CD4-positive, alpha-beta T cell (primary cell): ENCODE measurements at places on chromosomes 11 and 22.
A peak's percentile ranks its signal among the peaks of the same experiment; 100 is the strongest.

DNA sequence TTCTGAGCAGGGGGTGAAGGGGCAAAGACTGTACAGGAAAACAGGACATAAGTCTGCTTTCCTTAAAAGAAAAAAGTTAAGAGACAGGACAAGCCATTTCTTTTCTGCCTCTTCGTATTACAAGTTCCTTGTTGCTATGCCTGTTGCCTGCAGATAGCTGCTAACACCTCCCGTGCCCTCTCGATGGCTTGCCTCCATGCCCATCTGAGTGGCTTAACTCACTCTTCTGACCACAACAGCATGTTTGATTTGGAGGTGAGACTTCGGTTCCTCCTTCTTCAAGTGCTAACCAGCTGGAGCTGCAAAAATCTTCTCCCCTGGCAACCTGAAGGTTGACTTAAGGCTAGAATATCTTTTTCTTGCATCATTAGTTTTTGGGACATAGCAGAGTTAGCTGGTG is 103.1 kb downstream of the PRR5L start:
- no peak for DNase-seq

DNA sequence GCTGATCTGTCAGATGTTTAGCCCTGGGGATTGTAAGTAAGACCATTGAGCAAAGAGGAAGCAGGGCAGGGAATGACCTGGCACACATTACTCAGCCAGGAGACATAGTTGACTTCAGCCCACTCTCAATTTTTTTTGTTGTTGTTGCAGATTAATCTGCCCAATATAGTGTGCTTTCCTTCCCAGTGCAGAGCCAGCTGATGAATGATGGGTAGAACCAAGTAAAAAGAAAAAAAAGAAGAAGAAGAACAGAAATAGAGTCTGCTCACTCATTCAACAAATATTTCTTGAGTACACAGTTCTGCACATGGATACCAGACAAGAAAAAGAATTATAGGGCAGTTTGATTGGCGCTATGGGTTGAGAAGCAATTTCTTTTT is 292.7 kb downstream of the ETS1 start:
- no peak for DNase-seq

GRCh38 chr22:46569848-46570695 is 32.7 kb upstream of the CELSR1 start:
- DNase-seq, result no peak

GRCh38 chr11:103465555-103466140 is 356.4 kb downstream of the DYNC2H1 start:
- no peak for DNase-seq

DNA sequence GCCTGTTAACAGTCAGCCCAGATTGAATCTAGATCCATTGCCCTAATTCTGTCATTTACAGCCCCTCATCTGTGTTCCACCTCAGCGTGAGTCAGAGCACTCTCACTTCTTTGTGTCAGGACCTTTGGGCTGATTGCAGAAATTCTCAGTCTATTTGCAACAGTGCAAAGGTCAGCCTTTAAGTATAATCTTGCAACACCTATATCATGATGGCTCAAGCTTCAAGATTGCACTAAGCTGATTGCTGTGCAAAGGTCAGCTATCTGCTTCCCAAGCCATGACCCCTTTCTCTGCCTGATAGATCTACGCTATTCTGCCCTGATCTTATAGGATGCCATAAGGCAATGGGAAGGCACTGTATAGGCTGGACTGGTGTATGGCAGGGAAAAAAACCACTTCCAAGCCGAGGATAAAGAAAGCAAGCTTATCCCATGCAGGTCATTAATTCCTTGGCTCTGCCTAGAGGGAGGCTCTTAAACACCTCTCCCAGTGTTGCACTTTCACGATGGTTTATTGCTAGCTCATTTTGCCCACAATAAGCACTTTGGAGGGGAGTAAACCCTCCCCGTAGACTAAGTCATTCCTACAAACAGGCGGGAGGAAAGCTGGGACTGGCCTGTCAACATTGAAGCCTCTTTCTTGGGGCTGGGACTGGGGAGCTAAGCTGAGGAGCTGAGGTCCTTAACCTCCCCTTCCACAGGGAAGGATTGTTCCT is 100.6 kb downstream of the RRAS2 start:
- no peak for DNase-seq

DNA sequence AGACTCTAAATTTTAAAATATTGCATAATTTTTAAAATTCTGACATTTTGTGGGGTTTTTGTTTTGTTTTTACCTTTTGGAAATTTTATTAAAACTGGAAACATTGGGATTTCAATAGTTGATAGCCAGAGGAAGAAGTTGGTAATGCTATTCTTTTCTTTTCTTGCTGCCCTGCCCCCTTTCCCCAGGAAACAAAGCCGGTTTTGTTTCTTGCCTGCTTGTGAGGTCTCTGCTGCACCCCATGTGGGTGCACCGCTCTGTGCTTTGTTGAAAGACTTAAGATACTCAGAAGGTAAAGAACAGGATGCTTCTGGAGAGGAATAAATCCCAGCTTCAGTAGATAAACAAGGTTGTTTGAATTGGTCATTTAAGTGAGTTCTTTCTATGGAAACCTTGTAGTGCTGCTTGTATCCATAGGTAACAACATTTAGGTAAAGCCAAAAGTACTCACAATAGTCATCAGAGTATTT is 87.5 kb downstream of the YAP1 start:
- no peak for DNase-seq

DNA sequence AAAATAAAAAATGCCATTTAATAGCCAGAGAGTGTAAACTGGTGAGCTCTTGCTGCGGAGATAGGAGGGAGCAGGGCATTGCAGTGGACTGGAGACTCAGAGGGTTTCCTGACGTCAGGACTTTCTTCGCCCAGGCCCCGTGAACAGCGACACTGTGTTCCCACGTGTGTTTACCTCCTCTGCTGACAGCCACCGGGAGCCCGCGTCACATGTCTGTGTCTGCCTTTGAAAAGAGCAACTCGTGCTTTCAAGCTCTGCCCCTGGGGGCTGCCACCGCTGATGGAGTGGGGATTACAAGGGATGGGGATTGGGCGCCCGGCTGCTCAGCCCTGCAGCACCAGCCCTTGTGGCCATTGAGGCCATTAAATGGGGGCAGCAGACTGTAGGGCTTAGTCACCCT is 3.3 kb downstream of the TANGO2 start:
- DNase-seq, result no peak

DNA sequence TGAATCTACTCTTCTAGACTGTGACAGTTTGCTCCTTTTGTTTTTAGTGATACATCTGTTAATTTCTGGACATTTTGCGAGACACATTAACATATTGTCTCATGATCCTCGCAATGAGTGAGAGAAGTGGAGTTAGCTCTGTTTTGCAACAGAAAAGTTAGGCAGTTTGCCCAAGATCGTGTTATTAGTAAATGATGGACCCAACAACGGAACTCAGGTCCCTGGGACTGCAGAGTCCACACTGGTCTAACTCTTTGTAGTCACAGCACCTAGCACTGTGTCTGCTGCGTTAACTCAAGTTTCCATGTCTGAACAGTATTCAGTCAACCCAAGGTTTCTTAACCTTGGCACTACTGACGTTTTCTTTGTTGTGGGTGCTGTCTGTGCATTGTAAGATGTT is 3.2 kb downstream of the DEPDC7 start:
- DNase-seq, result no peak

DNA sequence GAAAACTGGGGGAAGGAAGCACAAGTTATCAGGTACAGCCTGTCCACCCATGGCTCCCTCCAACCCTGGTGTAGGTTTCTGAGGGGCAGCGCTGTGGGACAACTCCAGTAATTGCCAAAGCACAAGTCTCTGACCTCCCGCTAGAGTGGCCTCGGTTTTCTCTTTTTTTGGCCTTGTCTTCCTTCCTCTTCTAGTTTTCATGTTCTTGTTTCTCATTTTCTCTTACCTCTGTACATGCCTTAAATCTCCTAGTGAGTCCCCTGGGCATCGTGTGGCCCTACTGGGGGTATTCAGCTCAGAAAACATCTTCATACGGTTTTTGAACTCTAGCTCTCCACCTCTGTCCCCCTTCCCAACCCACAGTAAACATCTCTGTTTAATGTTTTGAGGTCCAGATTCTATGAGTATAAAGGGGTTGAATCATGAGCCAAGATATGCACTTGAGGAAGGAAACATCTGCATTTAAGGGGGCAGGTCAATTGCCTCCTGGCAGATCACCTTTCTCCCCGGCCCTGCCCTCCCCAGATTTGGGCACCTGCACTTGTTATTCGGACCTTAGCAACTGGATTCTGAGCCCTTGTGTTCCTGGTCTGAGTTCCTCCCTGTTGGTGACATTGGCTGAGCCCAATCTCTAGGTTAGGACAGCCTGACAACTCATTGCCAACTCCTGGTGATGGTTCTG is 8.4 kb upstream of the LMO2 start:
- DNase-seq, result no peak

DNA sequence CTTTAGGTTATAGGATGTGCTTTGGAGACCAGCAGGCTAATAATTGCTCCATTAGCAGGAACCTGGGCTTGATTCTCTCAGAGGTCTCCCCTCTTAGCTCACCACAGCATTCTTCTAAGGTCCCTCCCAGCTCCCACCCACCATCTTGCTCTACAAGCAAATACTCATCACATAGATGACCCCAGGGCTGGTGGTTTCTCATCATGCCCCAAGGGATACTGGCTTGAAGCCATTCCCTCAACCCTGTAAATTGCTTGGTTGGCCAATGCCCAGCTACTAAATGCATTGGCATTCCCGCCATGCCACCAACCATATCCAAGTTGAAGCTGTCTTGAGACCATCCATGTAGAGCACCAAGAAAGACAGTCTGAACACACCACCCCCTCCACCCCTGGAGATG is 130.2 kb upstream of the NCAM1 start:
- no peak for DNase-seq

- DNase-seq, result no peak
Observed at GRCh38 chr22:37194750-37195149, 6.7 kb upstream of the C1QTNF6 start.

DNA sequence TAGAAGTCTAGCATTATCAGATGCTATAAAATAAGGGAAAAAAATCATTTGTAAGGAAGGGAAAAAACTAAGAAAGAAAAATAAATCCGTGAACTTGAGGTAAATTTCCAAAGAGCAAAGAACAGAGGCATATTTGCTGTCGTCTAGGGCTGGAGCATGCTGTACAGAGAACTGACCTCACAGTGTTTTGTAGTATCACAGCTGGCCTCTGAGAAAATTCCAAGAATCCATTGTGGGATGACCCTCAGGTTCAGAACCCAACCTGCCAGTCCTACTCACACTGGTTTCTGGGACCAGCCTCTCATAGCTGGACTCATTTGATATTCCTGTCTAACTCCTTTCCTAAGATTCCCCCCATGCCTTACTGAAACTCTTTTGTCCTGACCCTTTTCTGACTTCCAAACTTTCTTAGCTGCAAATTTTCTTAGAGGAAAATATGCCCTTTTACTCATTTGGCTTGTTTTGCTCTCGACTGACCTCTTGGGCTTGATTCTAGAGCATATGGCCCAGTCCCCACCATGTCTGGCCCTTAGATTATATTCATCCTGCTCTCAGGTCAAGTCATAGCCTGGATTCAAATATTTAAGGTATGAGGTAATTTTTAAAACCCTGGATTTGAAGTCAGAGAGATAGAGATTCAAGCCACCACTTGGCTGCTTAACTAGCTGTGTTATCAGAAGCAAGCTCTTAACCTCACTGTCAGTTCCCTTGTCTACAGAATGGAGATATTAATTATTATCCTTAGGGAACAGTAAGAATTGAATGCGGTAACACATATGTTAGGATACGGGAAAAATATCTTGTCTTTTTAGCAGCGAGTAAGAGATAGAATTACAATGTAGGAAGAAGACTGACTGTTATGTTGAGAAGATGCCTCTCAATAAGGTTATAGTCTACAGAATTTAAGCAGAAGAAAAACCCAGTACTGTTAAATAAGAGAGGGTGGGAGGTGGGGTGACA is 89.7 kb upstream of the KCNA4 start:
- DNase-seq, result no peak

DNA sequence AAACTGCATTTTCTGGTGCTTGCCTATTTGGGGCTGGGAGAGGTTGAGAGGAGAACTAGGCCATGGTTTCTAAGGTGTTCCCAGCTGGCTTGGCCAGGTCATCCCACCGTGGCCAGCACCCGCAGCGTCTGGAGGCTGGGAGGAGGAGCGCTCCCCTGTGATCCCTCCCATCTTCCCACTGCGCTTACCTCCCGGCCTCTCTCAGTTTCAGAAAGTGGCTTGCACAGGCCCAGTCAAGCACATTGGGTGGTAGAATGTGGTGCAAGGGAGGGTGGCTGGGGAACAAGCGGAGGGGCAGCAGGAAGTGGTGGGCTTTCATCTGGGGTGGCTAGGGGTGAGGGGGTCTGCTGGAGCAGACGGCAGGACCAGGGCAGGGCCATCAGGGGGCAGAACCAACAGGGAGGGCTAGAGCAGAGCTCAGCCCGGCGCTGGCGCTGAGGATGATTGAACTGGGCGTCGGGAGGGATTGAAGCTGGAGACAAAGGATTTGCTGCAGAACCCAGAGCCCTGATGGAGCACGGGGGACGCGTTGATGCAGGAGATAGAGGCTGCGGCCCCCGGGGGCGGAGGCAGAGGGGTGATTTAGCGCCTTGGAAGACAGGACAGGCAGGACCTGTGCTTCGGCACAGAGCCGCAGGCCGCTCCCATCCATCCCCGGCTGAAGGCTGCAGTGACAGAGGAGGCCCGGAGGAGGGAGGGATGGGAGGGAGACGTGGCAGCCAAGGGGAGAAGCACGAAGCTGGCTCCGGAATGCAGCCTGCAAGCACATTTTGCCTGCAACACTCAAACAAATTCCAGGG is 76.0 kb downstream of the TRIM29 start:
- no peak for DNase-seq

- DNase-seq, result no peak
Observed at GRCh38 chr11:74871037-74871436, 77.9 kb downstream of the XRRA1 start.

DNA sequence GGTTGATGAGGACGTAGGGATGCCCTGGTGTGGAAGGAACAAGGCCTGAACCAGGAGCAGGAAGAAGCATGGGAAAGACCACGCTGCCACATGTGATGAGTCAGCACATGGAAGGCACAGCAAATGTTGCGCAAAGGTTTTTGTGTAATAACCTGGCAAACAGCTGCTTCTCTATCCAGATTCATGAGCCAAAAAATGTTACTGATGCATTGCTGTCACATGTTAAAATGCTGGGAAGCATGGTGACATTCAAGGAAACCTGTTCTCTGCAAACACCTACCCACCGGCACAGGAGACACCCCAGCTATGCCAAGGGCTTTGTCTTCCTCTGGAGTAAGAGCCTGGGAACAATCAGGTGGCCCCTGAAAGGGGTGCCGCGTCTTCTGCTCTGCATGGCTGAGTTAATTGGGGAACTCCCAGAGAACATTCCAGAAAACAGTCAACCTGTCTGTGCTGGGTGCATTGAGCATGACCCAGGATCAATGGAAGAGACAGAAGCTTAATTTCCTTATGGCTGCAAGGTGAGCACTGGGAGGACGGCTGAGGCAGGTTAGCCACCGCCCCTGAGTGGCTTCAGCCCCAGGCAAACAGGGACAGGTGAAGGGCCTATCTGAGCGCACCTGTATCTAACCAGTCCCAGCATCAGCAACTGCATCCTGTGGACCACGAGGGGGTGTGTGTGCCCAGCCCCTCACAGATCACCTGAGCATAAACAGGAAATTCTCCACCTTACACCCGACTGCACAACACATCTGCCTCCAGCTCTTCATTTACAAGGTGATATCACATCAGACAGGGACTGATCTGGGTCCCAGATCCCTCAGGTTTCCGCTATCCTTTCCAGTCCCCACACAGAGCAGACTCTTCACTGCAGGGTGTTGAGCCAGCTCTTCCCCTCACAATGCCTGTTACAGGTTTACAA is 108.4 kb downstream of the GGTLC2 start:
- peak; percentile 42 for DNase-seq

GRCh38 chr11:106834567-106834966 is 183.7 kb downstream of the GUCY1A2 start:
- DNase-seq, result no peak

- DNase-seq, result no peak
Observed at GRCh38 chr11:45179686-45180178, 33.3 kb downstream of the PRDM11 start.

GRCh38 chr11:12245549-12246016 is 131.8 kb upstream of the PARVA start:
- no peak for DNase-seq
